ENCODE measurements at places on chromosomes 12 and 14. TPM values are rescaled to one million over a fixed set of nuclear protein-coding genes. Genes with fewer than 3 reads are reported as not detected.

LALBA gene
- not detected for total RNA-seq

SCYL2 gene
- 72.3 TPM for total RNA-seq

MYH6 gene
- total RNA-seq = 3.3 TPM

RASSF8 gene
- 51.0 TPM for total RNA-seq

ERBB3 gene
- 147 TPM for total RNA-seq

DYRK2 gene
- total RNA-seq = 79.9 TPM

CATSPERB gene
- 5.7 TPM for total RNA-seq

TCL1A gene
- total RNA-seq = 3.5 TPM

DNA sequence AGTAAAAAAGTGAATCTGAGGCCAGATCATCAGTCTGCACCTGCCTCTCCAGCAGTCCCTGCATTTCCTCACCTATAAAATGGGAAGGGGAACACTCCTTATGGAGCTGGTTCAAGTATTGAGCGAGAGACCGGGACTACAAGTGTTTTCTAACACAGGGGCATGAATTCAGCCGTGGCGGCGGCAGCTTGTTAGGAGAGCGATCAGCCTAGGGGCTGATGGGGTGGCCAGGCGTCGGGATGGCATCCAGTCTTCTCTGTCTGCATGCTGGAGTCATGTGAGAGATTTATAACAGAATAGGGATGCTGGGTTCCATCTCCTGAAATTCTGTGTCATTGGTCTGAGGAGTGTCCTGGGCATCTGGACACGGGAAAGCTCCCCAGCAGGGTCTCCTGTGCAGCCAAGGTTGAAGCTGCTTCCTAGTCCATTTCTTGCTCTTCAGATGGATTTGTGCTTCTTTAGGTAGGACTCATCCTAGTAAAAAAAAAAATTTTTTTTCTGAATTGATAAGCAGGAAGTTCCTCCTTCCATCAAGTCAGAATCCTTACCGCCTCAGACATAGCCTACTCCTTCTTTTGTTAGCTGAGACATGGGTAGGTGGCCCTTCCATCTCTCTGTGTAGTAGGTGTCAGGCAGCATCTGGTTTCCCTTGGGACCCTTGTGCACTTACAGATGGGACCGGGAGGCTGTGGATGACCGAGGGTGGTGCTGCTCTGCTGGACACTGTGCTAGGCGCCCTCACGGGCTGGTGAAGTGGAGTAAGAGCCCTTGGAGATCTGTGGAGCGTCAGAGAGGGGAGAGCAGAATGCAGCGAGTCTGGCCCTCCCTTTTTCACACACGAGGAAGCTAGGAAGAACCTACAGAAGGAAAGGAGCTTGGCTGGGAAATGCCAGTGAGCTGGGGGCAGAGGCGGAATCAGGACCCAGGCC, 146.7 kb downstream of the TSPAN9 start:
- no peak for DNase-seq

DNA sequence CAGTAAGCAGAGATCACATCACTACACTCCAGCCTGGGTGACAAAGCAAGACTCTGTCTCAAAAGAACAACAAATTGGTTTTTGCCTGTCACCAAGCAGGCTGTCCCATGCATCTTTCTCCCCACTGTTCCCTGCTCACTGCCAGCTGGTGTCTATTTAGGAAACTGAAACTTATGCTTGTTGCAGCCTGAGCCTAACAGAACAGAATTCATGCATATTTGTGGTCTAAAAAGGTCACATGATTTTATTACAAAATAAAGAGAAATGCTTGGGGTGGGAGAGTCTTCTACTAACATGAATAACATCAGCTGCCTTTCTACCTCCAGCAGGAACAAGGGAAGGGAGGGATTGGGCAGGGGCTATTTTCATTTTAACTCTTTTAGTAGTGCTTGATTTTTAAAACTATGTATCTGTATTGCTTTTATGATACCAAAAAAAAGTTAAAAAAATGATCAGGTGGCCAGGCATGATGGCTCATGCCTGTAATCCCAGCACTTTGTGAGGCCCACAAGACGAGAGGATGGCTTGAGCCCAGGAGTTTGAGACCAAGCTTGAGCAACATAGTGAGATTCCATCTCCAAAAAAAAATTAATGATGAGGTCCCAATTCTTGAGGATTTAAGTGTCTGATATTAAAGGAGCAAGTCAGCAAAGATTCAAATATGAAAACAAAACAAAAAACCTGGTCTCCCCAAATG, 923 bp downstream of the STAT2 start:
- peak; percentile 29 for DNase-seq

GRCh38 chr14:64698903-64699302, 5.3 kb upstream of the PLEKHG3 start:
- DNase-seq = no peak

DNA sequence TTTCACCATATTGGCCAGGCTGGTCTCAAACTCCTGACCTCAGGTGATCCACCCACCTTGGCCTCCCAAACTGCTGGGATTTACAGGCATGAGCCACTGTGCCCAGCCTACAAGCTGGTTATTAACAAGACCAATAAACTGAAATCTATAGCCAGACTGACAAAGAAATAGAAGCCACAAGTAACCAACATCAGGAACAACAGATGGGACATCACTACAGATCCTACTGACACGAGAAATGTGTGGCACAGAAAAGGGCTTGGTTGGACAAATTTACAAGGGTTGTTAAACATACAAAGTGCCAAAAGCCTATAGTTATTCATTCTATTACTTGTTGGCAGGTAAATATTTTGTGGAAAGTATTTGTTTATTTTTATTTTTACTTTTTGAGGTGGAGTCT, 11.6 kb downstream of the MTA1 start:
- DNase-seq = no peak

- no peak for DNase-seq
Measured at GRCh38 chr12:124759841-124760503, 103.7 kb downstream of the SCARB1 start.

- no peak for DNase-seq
Measured at GRCh38 chr14:34043627-34044372, 92.9 kb upstream of the EGLN3 start.

DNA sequence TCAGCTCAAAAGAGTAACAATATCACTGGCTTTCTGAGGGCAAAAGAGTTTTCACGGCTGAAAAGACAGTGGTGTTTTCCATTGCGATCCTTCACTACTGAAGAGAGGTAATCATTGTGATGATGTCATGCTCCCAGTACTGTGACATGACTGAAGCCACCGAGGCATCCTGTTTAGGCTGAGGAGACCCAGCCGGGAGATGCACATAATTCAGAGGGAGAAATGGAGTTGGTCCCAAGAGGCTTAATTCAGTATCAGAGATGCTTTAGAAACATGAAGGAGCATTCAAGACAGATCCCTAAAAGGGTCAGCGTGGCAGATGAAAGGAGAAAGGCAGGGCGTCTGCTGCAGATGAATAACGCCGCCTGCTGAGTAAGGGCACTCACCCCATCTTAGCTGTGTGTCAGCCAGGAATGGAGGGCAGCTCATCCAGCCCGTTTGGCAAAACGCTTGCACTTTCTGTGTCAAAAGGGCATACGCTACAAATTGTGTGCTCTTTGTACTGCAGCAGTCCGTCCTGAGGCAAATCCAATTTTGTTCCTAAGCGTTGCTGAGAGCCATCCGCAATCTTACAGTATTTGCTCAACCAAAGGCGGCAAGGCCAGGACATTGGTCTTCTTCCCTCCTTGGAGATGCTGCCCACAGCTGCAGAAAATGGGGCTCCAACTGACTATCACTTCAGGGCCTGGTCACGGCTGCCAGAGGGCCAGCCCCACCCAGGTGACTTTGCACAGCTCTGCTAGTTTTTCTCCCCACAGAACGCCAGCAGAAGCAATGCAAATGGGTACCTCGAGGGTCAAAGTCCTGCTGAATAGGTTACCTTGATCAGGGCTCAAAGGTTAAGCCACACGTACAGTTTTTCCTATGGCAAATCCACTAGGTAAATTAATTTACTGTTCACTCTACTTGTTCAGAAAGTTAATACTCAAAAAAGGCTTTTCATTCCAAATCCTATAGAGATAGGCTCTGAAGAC, 23.5 kb downstream of the CCDC92 start:
- no peak for DNase-seq

DNA sequence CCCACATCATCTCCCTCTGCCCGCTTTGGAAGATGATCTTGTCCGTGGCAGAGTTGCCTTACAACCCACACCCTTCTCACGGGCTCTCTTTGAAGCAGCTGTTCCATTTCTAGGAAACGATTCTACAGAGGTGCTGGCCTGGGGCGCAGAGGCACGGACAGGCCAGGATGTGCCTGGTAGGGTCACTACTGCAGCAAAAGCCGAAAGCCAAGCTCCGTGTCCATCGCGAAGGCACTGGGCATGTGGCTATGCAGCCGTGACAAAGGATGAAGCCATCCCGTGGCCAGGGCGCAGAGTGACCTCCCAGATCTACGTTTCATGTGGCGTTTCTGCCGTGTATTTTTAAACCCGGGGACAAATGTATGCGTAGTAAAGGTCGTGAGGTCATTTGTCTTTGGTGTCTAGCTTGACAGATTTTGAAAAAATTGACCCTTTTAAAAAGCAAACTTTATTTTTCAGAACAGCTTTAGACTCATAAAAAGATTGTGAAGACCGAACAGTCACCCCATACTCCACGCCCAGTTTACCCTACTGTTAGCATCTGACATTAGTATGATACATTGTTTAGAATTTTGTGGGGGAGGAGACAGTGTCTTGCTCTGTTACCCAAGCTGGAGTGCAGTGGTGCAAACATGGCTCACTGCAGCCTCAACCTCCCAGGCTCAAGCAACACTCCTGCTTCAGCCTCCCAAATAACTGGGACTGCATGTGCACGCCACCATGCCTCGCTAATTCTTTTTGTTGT, 40.4 kb upstream of the NCOR2 start:
- no peak for DNase-seq

GRCh38 chr12:131909752-131910219, 15.4 kb downstream of the ULK1 start:
- DNase-seq = no peak

DNA sequence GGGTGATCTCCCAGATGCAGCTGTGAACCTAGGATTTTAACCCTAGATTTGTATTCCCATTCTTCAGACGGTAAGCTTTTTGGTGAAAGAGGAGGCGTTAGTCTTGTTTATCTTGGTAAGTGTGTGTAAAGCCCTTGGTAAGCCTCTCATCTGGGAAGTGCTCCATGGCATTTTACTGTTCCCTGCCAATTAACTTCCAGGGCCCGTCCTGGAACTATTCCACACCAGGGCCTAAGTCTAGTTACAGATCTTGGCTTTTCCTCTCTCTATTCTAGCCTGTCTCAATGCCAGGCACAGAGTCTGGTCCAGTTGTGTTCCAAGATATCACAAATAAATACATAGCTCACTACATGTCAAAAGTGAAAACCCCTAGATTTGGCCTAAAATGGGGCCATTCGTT, 42.4 kb downstream of the YEATS4 start:
- peak; percentile 26 for DNase-seq

DNA sequence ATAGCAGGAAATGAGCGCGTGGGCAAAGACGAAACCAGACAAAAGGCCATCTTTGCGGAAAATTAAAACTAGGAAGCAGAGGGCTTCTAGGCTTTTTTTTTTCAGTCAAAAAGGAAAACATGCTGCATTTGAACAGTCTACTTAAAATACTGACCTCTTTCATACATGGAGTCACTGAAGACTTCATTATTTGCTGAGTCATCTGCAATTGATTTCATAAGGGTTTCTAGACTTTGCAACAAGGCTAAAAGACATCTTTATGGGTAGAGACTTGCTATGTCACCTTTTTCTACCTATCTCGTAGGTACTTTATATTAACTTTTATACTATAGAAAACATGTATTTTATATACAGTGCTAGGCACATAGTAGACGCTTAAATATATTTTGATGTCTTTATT, 238.4 kb downstream of the TMEM132D start:
- DNase-seq = no peak

GRCh38 chr12:56084958-56085543, 5.1 kb downstream of the ERBB3 start:
- DNase-seq = no peak

DNA sequence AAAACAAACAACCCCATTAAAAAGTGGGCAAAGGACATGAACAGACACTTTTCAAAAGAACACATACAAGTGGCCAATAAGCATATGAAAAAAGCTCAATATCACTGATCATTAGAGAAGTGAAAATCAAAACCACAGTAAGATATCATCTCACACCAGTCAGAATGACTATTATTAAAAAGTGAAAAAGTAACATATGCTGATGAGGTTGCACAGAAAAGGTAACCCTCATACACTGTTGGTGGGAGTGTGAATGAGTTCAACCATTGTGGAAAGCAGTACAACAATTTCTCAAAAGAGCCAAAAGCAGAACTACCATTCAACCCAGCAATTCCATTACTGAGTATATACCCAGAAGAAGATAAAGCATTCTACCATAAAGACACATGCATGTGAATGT, 18.2 kb downstream of the PDE6H start:
- no peak for DNase-seq

DNA sequence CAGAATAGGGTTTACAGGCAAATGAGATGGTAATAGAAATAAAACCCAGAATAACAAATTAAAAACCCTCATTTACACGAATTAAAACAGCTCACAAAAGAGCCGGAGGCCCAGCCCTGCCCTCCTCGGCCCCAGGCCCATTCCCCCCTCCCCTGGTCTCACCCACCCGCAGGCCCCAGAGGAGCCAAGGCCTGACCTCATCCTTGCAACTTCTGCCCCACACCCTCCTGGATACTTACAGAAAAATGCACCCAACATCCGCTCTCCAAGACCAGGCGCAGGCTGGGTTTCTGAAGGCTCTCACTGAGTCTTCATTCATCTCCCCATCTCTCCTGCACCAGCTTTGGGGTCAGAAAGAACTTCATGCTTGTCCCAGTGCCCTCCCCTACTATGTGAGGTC, 16.2 kb upstream of the VSX2 start:
- no peak for DNase-seq

GRCh38 chr12:12086973-12087692, 16.4 kb downstream of the BCL2L14 start:
- no peak for DNase-seq

GRCh38 chr14:90539496-90539775, 142.6 kb downstream of the CALM1 start:
- no peak for DNase-seq

DNA sequence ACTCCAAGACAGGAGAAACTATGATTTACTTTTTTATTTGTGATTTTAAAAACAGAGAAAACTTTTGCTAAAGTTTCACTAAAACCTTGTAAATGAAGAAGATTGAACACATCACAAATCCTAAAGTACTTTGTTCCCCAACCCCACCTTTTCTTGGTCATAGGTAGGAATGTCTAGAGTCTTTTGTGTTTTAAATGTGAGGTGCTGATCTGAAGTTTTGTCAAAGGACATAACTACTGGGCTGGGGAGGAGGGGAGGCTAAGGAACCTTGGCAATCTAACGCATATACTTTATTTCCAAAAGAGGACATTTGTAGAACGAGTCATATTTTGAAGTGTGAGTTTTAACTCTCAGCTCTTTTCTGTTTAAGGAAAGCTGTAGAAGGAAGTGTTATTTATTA, 37.2 kb downstream of the CATSPERB start:
- no peak for DNase-seq

- DNase-seq = no peak
Measured at GRCh38 chr12:95380997-95381786, 92.8 kb upstream of the METAP2 start.
